Colonic mucosa (tissue), 4 donors: ENCODE measurements at places on chromosomes 2 and 18. TPM values are rescaled to one million over a fixed set of nuclear protein-coding genes. Genes with fewer than 3 reads are reported as not detected.

RBKS gene
- 8.9 TPM for total RNA-seq

GPR45 gene
- not detected for total RNA-seq

SIGLEC15 gene
- total RNA-seq = not detected

IL1R1 gene
- total RNA-seq = 23.9 TPM
